ENCODE measurements at places on chromosomes 7 and 10.

- DNase-seq, result no peak
Observed at GRCh38 chr7:135253851-135254771, 20.5 kb downstream of the STRA8 start.

DNA sequence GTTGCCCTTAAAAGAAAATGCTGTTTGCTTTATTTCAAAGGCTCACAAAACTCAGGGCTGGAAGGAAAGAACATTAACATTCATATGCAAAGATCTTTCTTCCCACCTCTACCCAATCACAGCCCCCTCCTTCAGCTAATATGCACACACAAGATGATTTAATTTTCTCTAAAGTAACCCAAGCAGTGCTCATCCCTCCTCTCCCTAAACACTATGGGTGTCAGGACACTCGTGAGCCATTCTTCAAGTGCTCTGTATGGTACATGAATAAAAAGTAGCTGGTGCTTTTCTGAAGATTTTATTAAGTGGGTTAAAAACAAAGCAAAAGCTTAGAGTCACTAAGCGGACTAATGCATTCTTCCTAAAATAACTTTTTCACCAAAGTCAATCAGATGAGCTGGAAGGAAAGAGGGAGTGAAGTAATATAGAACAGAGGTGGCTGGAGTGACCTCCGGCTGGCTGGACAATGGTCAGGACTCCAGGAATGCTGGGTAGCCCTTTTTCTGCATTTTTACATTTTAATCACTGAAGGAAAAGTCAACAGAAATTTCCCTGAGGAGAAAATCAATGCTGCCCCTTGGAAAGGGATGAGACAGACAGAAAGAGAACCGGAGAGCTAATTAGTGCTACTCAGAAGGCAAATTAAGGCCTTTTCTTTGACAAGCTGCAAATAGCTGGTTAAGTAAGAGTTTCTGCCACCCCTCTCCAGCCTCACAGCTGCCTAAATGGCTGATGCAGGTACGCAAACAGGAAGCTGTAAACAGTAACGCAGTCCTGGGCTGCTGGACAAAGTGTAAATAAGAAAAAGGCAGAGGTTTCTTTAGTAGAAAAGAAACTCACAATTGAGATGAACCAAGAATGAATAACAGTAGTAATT is 6.6 kb downstream of the DGKI start:
- DNase-seq, result no peak

DNA sequence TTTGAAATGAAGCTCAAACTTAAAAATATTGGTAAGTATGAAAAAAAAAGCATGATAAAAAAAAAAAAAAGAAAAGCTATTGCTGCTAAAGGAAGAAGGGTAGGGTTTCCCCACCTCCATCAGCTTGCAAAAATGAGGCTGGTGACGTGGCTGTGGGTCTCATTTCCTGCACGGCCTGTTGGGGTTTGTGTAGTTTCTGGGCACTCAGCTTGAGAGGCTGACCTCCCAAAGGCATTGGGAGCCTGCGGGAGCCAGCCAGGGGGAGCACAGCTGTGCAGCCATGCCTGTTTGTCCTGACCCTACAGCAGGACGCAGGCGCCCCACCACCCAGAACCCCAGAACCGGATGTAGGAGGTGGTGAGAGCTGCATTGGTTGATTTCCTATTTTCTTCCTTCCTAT is 48.8 kb upstream of the CARD11 start:
- DNase-seq, result no peak

GRCh38 chr7:115153769-115154477 is 232.0 kb downstream of the MDFIC start:
- DNase-seq, result no peak

DNA sequence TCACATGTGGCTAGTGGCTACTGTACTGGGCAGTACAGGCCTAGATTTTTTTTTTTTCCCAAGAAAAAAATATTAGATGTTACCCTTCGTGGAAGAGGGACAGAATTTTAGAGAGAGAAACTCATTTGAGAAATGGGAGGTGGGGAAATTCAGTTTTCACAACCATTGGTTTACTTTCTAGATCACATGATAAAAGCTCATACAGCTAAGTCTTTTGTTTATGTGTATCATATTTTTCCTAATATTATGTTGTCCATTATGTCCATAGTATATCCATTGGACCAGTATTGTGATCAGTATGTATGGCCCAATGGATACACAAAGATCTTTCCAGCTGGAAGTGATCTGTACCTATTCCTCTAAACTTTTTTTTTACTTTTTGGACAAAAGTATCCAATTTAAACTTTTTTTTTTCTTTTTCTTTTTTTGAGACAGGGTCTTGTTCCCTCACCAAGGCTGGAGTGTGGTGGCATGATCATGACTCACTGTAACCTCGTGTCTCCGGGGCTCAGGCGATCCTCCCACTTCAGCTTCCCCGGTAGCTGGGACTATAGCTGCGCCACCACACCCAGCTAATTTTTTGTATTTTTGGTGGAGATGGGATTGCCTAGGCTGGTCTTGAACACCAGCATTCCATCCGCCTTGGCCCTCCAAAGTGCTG is 4.1 kb downstream of the CALU start:
- DNase-seq, result no peak

GRCh38 chr7:107810626-107811025 is 7.6 kb upstream of the SLC26A3 start:
- no peak for DNase-seq

- DNase-seq, result no peak
Observed at GRCh38 chr10:92696606-92697383, 7.0 kb downstream of the HHEX start.

DNA sequence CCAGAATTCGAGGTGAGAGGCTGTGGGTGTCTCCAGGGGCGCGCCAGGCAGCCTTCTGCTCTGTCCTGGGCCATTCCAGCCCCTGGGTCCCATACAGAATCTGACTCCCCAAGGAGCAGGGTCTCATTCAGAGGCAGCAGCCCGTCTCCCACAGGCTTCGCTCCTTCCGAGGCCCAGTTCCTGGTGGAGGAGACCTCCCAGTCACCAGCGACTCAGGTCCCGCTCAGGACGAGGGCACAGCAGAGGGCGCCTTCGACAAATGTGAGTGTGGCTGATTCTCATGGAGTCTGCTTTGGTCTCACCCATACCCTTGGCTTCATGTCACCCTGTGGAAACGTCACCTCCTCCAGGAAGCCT is 81.8 kb upstream of the GPR26 start:
- no peak for DNase-seq

Data from NCI-H2081 treated with DMSO at 0.1 percent for 48 hours (cell line).